ENCODE measurements at places on chromosomes 2 and 18.

DNA sequence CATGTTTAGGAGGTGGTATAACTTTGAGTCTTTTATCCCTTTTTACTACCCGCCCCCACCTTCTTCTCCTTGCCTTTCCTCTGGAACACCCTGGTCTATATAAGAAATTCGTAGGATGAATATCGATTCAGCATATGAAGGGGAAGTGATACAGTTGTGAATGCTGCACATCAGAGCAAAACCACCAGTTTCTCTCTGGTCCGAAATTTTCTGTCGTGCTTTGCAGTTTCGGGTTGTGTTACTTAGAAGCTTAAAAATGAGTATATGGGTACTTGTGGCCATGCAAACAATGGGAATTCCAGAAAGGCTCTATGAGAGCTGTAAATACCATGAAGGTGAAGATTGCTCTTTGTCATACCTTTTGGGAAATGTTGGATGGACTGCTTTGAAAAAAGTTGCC is 60.6 kb downstream of the DAW1 start:
- DNase-seq, result no peak

DNA sequence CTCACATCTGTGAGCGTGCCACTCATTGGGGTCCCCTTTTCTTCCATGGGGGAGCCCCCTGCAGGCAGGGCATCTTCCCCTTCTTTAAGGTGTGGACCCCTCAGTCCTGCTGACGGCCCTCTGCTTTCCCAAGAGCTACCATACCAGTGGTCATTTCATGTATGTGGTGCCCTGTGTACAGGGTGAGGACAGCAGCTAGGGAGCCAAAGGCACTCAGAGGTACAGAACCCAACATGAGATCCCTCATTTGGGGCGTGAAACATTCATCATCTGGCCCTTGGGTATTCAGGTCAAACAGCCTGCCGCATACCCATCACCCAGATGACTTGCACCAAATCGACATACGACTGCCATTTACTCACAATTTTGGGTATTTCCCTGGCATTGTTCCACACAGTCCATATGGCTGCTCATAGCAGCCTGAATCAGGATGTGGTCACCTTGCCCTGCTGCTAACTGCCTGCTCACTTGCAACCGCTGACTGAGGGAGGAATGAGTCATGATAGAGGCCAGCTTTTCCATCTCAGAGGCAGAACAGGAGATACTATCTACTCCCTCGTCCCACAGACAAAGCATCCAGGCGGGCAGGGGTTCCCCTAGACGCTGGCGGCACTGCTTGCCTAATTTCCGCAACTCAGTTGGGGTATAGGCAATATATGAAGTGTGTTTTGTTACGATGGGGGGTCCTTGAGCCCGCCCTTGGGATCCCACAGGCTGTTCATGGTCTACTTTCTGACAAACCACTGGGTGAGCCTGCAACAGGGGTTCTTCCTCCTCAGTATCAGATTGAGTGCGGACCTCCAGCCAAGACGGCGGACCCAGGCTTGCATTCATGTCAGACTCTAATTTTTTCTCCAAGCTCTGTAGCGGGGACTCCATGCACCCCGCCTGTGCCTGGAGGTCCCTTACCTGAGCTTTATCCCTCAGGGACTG is 228.6 kb downstream of the SATB2 start:
- no peak for DNase-seq

GRCh38 chr18:46019936-46020335 is 52.1 kb downstream of the PSTPIP2 start:
- DNase-seq, result no peak

DNA sequence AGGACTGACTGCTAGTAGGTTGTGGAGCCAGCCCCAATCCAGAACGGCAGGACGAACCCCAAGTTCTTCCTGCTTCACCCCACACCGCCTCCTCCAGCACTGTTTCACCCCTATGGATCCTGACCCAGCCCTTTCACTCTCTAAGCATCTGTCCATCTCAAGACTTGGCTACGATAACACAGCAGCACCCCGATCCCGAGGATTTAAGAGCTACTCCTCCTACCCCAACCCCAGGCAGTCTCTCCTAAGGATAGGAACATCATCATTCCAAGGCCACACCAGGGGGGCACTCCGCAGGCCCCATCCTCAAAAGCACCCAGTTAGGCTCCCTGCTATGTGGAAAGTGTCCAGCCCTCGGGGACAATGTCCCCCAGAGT is 645 bp downstream of the KCTD18 start:
- no peak for DNase-seq

GRCh38 chr2:222703091-222703490 is 31.6 kb downstream of the MOGAT1 start:
- DNase-seq, result no peak
